Left cardiac atrium (tissue), 4 donors: ENCODE measurements at places on chromosomes 2 and 18. TPM values are rescaled to one million over a fixed set of nuclear protein-coding genes. Genes with fewer than 3 reads are reported as not detected.

Gene CTLA4
- total RNA-seq: 0.34 TPM

Gene NCOA1
- 35.2 TPM for total RNA-seq

Gene OXER1
- 0.37 TPM for total RNA-seq

Gene RTKN
- total RNA-seq: 14.1 TPM

DNA sequence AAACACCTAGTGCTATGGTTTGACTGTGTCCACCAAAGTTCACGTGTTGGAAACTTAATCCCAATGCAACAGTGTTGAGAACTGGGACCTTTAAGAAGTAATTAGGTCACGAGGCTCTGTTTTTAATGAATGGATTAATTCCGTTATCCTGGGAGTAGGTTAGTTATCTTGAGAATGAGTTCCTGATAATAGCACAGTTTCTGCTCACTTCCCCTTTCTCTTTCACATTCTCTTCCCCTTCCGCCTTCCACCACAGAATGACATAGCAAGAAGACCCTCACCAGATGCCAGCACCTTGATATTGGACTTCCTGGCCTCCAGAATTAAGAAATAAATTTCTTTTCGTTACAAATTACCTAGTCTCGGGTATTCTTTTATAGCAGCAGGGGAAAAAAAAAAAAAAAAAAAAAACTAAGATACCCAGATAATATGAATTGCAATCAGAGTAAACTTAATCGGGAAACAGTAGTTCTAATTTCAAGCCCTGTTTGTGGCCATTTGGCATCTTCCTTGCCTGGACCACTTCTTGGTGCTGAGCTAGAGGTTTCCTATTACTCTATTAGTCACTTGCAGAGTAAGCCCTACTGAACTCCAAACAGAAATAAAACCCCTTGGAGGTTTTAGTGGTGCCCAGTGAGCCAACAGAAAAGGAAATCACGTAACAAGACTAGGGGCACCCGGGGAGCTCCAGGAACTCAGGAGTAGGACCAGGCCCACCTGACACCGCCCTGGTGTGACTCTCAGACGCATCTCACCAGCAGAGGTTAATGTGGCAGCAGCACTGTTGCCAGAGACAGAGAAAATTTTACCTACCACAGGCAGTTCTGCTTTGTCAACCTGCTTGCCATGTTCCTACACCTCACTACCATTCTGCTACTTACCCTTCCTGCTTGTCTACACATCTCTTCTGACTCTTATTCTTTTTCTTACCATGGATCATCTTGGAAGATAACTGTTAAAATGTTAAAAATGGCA lies 147.6 kb upstream of the CAB39 start:
- DNase-seq: no peak

Gene AQP12B
- total RNA-seq: not detected

Gene ANO7
- total RNA-seq: 1.2 TPM

GRCh38 chr2:177265824-177266817 lies 1.6 kb upstream of the NFE2L2 start:
- DNase-seq: no peak

GRCh38 chr2:148545390-148546256 lies 98.9 kb upstream of the EPC2 start:
- DNase-seq: no peak

DNA sequence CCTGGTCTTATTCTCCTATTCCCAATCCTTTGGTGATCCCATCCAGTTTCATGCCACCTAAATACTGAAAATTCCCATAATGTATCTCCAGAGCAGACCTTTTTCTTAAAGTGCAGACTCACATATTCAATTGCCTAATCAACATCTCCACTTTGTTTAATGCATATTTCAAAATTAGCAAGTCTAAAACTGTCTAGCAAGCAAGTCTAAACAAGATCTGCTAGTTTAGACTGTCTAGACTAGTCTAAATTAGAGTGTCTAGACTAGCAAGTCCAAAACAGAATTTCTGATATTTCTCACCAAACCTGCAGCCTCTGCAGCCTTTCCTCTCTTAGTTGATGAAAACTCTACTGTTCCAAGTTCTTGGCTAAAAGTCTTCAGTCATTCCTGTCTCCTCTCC lies 44.6 kb downstream of the THUMPD2 start:
- DNase-seq: no peak

Gene GRB14
- 14.8 TPM for total RNA-seq
